ENCODE measurements at places on chromosomes 3 and 15.

DNA sequence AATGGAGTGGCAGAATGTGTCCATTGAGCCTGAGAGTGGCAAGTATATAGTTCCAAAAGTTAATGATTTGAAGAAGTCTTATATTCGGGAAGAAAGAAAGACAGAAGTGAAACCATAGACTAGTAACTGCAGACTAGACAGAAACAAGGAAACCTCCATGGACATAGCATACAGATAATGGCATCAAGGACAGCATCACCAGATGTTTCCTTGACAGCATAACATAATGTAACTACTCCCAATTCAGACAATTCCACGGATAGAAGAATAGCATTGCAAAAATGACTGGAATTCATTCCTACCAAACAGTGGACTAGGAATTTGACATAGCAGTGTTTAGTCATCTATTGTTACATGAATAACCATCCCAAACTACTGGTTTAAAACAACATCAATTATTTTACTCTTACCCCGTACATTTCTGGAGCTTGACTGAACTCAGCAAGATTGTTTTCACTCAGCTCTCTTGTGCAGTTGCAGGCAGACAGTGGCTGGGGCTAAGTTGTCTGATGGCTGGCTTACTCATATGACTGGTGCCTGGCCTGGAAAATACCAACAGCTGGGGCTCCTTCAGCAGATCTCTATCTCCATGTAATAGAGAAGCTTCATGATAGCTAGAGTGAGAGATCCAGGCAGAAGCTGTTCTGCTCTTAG, 109.7 kb upstream of the GADL1 start:
- DNase-seq: no peak

DNA sequence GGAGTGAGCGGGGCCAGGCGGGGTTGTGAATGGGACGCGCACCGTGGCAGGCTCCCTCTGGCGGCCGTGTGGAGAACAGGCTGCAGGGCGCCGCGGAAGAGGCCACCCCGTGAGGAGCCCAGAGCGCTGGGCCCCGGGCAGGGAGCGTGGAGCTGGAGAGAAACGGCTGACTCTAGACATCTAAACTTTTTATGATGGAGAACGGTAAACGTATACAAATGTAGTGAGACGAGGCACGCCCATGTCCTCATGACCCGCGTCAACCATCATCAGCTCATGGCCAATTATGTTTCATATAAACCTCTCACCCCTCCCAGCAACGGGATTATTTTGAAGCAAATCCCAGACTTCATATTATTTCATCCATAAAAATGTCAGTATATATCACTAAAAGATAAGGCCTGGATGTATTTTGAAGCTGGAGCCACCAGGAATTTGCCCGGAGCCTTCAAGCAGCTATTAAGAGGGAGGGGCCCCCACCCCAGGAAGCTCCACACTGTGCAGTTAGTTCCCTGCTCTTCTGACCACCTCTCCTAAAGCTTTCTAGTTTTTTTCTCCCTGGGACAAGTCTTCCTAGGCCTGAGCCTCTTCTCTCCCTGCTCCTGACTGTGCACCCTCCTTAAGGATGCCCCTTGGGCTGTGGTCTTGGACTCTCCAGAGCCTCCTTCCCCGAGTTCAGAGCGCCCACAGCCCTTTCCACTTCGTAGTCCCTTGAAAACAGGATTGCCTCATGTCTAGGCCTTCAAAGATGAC, 149.5 kb downstream of the SMAD6 start:
- DNase-seq: peak; percentile 40

- no peak for DNase-seq
Measured at GRCh38 chr3:50163572-50164455, 8.7 kb downstream of the SEMA3F start.

DNA sequence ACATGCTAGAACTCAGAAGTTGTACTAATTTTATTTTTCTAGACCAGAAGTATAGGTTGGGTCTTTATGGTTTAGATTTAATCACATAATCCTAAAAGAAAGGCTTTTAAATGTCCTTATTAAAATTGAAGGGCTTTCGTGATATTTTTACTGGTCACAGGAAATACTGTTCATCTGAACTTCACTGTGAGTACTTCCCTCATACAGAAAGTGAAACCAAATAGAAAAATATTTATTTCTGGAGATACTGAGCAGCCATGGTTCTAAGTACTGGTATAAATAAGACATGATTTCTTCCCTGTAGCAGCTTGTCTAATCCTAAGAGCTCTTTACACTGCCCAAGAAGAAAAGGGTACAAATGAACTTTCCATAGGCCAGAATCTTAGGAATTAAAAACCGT, 2.0 kb downstream of the SNRK start:
- DNase-seq: peak; percentile 37

- no peak for DNase-seq
Measured at GRCh38 chr3:194837457-194838127, 151.9 kb downstream of the FAM43A start.

DNA sequence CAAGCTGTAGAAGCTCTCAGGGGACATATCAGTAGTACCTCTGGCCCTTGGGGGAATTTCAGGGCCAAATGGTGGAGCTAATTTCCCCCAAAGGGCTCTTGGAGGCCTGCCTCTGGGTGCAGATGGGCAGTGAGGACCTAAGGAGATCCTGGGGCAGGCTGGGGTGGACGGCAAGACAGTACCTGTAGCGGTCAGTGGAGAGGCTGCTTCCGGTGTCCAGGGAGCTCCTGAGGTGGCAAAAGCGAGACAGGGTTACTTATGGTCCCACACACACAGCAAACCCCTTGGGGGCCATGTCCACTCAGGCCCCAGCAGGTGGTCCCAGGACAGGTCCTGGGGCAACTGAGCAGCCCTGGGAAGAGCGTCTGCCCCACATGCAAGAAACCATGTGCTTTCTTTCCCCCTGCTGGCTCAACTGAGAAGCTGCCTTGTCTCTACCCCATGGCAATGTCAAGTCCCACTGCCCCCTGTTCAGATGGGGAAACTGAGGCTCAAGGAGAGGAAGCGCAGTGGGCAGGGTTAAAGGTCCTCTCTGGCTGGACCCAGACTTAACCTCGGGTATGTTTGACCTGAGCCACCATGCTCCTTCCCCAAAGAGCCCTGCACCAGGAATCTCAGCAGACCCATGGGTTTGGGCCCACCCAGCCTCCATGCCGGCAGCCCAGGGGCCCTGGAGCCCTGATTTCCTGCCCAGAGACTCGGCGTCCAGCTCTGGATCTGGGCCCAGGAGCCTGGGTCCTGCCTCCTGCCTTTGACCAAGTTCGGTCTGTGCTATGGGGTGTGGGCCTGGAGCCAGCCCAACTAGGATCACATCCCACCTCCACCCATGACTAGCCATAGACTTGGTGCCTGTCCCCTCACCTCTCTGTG, 25.7 kb downstream of the IQSEC1 start:
- DNase-seq: no peak

DNA sequence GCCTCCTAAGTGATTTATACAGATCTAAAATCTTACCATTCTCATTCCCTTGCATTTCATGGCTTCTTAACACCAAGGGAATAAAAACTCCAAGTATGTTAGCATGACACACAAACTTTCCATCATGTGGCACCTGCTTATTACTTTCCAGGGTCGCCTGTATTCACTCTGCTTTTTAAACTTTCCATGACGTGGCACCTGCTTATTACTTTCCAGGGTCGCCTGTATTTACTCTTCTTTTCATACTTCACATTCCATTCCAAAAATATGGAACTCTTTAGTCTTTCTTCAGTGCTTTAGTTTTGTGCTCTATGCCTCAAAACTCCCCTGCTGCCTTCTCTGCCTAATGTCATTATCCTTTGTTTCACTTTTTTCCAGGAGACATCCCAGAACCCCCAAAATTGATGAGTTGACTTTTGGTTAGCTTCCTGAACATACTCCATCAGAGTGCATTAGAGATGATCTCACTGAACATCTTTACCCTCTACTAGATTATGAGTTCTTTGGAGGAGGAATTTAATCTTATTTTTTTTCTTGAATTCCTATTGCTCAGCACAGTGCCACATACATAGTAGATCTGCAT, 47.0 kb downstream of the CALML4 start:
- no peak for DNase-seq

DNA sequence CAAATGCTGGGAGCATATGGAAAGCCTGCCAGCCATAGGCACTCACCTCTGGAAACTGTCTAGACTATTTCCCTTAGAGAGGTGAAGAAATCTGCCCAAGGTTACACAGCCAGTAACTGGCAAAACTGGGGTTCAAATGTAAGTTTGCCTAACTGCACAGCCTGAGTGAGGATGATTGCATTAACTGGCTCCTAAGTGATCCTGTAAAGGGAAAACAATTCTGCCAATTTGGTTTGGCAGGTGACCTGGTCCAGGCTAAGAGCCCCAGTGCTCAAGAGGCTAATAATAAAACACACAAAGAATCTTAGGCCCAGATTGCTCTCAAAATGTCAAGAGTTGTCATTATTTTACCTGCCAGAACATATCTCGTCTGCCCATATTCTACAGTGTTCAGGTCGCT, 43.9 kb upstream of the SPRED1 start:
- no peak for DNase-seq

- DNase-seq: no peak
Measured at GRCh38 chr15:70765504-70766281, 2.3 kb upstream of the UACA start.

- no peak for DNase-seq
Measured at GRCh38 chr3:193790086-193790990, 197.3 kb downstream of the OPA1 start.

GRCh38 chr3:10198761-10199649, 34.3 kb downstream of the IRAK2 start:
- peak; percentile 80 for DNase-seq

DNA sequence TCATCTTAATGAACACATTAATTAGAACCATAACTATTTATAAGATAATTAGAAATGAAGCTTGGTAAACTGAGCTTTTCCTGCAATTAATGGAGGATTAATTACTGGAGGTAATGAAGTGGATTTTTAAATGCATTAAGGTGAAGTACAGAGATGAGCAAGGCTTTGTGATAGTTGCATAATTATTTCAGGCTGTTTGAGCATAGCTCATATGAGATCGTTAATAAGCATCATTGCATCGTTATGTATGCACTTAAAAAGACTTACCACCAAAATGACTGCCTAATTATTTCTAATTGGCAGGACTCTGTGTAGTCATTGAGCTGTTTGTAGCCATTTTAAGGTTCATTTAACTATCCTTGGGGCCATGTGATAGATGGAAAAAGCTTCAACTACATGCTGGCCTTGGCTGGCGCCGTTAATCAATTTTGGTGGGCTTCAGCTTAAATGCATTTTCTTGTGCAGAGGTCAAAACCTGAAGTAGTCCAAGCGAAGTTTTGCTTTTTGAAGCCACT, 55.3 kb downstream of the RSRC1 start:
- DNase-seq: no peak

- DNase-seq: no peak
Measured at GRCh38 chr3:27521179-27521871, 37.1 kb upstream of the SLC4A7 start.

DNA sequence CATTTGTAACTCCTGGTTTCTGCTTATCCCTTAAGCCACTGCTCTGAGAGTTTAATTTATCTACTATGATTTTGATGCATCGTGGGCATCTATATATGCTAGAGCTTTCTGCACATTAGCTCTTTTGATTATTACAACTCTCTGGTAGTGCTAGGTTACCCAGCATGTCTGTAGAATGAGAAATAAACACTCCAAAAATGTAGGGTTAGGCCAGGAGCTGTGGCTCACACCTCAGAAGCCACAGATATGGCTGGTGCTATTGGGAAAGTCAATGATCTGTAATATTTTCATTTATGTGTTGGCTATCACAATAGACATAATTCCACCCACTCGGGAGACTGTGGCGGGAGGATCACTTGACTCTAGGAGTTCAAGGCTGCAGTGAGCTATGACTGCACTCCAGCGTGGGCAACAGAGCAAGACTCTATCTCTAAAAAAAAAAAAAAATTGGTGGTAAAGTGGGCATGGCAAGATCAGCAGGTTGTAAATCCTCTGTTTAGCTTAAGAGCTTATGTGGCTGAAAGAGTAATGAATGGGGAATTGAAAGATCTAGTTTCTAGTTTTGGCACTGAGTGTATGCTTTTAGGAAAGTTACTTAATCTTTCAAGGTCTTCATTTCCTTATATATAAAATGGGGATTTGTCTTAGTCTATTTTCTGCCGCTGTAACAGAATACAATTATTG, 6.3 kb downstream of the TIGIT start:
- DNase-seq: no peak

GRCh38 chr3:12120374-12121140, 38.2 kb downstream of the TIMP4 start:
- DNase-seq: no peak

GRCh38 chr15:34258151-34258550, 33.3 kb downstream of the EMC4 start:
- no peak for DNase-seq

GRCh38 chr3:151265866-151266265, 12.5 kb downstream of the P2RY14 start:
- no peak for DNase-seq

DNA sequence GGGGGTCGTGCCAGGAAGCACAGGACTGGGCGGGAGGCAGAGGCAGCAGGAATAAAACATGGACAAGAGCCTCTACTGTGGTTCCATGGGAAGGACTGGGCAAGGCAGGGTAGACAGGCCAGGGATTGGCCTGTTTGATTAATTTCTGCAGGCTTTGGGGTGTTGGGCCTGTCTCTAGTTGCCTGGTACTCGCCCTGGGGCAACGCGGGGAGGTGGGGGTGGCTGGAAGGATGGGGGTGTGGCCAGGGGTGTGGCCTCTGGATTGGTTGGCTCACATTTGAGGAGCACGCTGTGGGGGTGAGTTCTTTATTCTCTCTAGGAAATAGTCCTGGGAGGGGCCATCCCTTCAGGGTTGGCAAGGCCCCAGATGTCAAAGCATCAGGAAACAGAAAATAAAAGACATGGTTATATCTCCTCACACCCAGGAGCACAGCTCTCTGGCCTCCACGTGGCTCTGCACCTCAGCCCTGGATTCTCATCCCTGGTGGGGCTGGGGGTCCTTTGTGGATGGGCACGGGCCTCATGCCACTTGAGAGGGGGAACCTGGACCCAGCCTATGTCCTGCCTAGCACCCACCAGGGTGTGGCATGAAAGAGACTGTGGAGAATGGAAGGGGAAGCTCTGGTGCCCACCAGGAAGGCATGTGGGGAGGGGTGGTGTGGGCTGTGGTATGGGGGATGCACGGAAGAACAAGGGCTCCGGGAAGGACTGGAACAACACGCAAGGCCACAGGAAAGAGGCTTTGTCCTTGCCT, 223.0 kb upstream of the LYSMD4 start:
- DNase-seq: no peak

DNA sequence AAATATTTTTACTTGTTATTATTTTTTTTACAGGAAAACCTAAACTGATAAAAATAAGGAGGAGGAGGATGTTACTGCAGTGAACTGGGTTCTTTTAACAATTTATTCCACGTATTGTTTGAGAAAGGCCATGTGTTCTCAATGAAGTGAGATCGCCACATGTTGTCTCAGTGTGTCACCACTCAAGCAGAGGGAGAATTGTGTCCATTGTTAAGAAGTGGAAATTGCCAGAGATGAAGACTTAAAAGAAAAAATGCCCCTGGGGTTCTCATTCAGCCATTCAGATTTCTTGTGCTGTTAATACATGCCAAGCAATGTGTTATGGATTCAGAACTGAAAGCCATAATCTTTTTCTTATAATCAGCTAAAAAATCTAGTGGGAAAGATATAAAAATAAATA, 297.1 kb downstream of the NSUN3 start:
- DNase-seq: no peak

- DNase-seq: no peak
Measured at GRCh38 chr3:134106580-134106979, 76.9 kb upstream of the SLCO2A1 start.

- no peak for DNase-seq
Measured at GRCh38 chr3:106827515-106828213, 549.6 kb upstream of the CCDC54 start.

GRCh38 chr15:40130118-40130517, 21.4 kb upstream of the BMF start:
- no peak for DNase-seq

GRCh38 chr3:133254151-133254550, 145.7 kb upstream of the BFSP2 start:
- DNase-seq: no peak

All from central memory CD4-positive, alpha-beta T cell (primary cell).